ENCODE measurements at places on chromosomes 7 and 10. TPM values are rescaled to one million over a fixed set of nuclear protein-coding genes. Genes with fewer than 3 reads are reported as not detected.

GRCh38 chr10:74363727-74364126 is 212.7 kb downstream of the ADK start:
- no peaks in the 10 kb centered on the region for H3K27me3 ChIP-seq
- DNase-seq, result no peak
- H3K4me1 ChIP-seq, result no peaks in the 10 kb centered on the region
- H3K27ac ChIP-seq, result no peak overlapping the region

- no peak for DNase-seq
- H3K4me3 ChIP-seq, result no peak within 1 kb of the TSS
- peaks cover 5% of the 10 kb centered on the region for H3K4me1 ChIP-seq
- no peaks in the 10 kb centered on the region for H3K36me3 ChIP-seq
These were observed at the start of gene FERD3L for GRCh38 chr7:19144661-19145433. Gene FERD3L, minus strand, starts transcription at chr7:19145421. Its CDS starts 59 bp downstream, at chr7:19145362.

DNA sequence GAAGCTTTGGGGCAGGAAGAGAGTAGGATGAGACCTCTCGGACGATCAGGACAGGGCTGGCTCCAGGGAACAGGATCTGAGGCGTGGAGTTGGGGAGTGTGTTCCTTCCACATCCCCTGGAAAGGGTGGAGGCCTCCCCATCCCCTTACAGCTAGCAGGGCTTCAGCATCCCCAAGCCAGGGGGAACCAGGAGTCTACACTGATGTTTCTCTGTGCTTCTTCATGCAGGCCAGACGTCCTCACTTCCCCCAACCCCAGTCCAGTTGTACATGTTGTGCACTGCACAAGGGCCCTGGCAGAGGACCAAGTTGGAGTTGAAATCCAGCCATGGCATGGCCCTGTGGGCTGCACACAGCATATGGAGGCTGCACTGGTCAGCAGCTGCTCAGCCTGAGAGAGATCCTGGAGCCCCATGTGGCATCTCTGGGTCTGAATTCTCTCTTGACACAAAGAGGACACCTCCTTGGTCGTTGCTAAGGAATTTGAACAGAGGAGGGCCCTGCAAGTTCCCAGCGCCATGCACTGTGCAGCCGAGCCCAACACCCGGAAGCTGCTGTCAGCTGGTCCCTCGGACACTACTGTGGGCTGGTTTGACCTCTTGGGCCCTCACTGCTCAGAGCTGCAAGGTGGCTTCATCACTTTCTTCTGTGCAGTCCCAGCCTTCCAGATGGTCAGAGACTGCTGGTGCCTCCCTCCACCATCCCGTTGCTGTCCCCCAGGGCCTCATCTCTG is 181.1 kb downstream of the DNAJB6 start:
- no peak overlapping the region for H3K27ac ChIP-seq
- H3K36me3 ChIP-seq, result no peaks in the 10 kb centered on the region
- H3K4me1 ChIP-seq, result no peaks in the 10 kb centered on the region

Gene MMP21
- 0.15 TPM for total RNA-seq

DNA sequence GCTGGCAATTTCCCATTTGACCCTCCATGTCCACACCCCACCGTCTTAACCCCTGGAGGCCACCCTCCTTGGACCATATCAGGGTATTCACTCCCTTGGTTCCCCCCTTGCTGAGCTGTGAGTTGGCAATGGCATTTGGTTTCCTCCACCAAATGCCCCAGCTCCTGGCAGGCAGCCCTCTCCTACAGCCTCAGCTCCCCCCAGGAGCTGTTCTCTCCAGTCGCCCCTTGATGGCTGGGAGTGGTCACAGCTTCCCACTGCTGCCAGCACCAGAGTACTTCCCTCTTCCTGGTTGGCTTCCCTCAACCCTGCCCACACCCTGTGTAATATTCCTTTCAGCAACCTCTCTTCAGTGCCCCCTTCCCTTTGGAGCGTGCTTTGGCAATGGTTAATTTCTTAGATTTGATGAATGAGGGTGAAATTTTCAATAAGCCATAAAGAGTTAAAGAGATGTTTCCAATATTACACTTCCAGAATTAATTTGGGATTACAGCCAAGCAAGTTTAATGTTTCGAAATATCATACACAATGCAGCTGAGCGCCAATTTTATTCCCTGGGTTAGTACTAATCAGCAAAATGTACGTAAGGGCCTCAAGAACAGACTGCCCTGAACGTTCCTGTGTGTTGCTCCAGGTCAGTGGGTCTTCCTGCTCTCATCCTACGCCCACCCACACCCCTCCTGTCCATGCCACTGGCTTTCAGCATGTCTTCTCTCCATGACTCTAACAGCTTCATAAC is 207.1 kb upstream of the NFE2L3 start:
- H3K27me3 ChIP-seq, result peaks cover 33% of the 10 kb centered on the region
- no peak for DNase-seq
- H3K36me3 ChIP-seq, result no peaks in the 10 kb centered on the region
- no peak overlapping the region for H3K27ac ChIP-seq
- no peak overlapping the region for H3K4me3 ChIP-seq
- peaks cover 19% of the 10 kb centered on the region for H3K4me1 ChIP-seq

Gene BHLHA15
- total RNA-seq, result 0.92 TPM

- peaks cover 4% of the 10 kb centered on the region for H3K27me3 ChIP-seq
- H3K4me3 ChIP-seq, result no peak overlapping the region
- no peaks in the 10 kb centered on the region for H3K4me1 ChIP-seq
- H3K36me3 ChIP-seq, result no peaks in the 10 kb centered on the region
- H3K27ac ChIP-seq, result no peak overlapping the region
These were observed 13.9 kb upstream of the WNT8B start for GRCh38 chr10:100448951-100449350.

DNA sequence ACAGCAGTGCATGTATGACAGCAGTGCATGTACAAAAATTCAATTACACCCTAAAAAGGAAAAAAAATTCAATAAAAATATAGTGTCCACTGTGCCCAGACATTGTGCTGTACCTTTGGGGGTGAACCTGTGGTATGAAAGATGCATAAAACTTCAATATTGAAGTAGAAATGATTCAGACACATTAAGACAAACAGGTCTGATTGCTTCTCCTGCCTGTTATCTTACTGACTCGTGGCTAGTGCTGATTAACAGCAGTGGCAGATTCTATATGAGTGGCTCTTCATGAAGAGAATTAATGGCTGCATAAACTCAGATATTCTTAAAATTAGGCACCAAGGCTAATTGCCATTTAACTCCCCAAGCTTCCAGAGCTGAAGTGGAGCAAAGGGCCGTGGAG is 37.9 kb downstream of the GATA3 start:
- DNase-seq, result no peak
- H3K36me3 ChIP-seq, result no peaks in the 10 kb centered on the region
- H3K27me3 ChIP-seq, result no peaks in the 10 kb centered on the region
